ENCODE measurements at places on chromosomes 2 and 18.

- DNase-seq = no peak
Observed at GRCh38 chr2:46701152-46701551, 214.5 kb downstream of the MCFD2 start.

DNA sequence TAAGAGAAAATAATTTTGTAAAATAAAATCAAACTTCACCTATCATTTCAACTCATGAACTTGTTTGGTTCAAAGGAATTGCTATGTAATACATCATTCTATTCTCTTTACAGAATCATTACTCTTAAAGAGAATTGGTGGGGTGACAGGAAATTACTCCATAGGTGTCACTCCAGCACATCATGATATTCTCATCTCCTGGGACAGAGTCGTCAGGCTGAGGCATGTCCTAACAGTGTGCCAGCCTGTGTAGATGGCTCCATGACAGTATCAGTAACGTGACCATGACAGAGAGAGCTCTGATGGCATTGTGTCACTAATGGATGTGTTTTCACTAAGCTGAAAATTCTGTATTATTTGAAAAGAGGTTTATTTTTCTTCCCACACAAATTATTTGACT is 13.9 kb downstream of the SPATS2L start:
- DNase-seq = no peak

GRCh38 chr2:14790041-14790640 is 157.6 kb downstream of the LRATD1 start:
- no peak for DNase-seq

DNA sequence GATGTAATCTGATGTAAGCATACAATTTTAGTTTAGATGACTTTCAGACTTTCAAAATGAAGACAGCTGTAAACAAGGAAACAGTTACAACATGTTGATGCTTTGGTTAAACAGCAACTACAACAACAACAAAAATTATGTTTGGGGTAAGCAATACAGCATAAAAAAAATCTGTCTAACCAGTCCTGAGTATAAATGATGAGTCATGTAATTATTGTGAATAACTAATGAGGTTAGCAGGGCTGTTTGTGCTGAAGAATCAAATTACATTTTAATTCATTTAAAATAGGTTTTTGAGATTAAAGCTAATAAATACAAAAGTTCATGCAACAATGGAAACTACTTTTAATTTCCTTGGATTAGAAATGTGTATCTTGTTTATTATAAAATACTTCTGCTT is 266.9 kb downstream of the LRP1B start:
- no peak for DNase-seq

DNA sequence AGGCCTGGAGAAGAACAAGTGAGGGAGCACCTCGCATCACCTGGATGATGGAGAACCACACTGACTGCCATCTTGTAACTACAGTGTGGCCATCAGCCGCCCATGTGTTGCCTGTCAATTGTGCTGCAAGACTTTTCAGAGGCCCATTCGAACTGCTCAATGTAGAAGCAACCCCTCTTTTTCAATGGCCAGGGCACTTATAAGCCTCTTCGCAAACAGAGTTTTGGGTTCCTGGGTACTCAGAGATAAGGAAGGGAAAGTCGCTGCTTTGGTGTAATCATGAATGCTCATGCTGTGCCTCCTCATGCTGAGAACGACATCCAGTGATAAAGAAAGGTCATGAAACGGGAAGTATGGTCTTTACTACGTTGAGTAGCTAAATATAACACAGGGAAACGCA is 143.9 kb upstream of the SLC39A10 start:
- DNase-seq = no peak

Measured in NAMALWA (cell line).